ENCODE measurements at places on chromosomes 11 and 22.

DNA sequence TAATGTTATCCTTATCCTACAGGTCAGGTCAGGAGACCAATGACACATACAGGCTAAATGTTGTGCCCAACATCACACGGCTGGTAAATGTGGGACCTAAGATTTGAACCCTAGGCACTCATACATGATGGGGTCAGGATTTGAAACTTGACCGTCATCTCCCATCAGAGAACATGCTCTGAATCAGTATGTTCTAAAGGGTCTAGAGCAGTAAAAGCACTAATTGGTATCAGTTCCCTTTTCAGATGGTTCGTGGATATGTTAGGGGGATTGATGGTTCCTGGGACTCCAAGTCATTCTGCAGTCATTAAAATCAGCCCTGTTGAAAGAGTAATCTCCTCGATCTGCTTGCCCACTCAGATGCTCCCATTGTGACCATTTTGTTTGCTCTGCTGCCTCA is 65.5 kb downstream of the BMAL1 start:
- no peak for DNase-seq

DNA sequence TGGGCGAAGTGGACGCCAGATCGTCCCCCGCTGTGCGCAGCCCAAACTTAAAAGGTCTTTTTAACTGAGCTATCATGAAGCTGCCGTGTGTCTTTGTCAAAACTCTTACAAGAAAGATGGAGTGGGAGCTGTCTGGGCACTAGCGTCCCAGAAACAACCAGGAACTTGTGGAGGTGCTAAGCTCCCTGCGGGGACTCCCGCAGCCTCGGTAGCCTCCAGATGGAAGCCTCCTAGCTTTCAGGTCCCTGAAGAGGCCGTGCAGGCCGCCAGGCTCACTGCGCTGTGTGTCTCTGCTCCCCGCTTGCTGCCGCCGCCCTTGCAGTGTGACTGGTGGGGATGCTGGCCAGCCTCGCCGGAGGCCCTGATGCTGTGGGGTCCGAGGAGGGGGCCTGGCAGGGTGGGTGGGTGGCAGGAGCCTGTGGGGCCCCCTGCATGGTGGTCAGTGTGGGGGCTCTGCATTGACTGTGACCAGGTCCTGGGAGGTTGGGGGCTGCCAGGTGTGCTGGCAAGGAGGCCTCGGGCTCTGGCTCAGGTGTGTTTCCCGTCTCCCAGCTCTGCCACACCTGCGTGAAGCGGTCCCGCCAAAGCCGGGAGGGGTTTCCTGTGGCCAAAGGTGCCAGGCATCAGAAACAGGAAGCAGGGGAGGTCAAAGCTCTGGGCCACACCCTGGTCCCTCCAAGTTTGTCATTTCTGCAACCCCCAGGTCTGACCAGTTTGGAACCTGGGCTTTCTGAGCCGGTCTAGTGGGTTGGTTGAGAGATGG is 1.2 kb downstream of the TRABD start:
- peak; percentile 47 for DNase-seq

GRCh38 chr11:127000981-127001380 is 411 bp upstream of the KIRREL3 start:
- DNase-seq: no peak

DNA sequence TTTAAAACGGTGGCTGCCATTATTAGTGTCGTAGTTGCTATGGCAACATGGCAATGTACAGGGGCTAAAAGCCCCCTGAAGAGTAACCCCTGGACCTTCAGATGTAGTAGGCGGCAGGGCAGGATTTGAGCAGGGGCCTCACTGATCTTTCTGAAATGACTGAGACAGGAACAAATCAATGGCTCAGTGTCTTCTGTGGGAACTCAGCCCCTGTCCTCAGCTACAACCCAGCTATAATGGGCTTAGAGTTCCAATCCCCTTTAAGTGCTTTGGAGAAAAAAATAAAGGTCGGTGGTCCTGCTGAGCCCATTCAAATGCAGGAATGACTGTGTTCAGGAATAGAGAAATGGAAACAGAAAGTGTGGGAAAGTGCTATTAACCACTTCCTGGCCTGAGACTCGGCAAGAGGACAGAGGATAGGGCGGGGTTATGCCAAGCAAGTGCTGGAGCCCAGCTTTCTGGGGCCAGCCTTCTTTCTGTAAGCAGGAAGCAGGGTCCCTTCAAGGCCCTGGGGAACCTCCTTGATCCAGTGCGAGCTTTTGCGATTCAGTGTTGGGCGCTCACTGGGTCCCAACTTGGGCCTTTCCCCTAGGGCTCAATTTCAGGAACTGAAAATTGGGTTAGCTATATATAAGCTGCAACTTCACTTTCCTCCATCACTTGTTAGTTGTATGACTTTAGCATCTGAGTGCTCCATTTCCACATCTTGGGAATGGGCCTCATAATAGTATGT is 6.1 kb upstream of the CD82 start:
- peak; percentile 72 for DNase-seq

- no peak for DNase-seq
Observed at GRCh38 chr11:77126861-77127234, 1.2 kb upstream of the MYO7A start.

DNA sequence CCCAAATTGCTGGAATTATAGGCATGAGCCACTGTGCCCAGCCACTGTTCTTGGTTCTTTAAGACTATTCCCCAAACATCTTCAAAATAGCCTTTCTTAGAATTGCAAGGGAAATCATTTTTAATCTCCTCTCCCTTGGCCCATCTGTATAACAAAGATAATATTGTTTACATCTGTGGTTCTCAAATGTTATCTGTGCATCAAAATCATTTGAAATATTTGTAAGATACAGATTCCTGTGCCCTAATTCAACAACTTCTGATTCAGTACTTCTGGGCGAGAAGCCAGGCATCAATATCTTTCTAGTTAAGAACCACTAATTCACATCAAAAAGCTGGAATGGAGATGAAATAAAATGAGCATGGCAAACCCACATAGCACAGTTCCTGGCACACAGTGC is 83.0 kb downstream of the TMPRSS5 start:
- DNase-seq: no peak

DNA sequence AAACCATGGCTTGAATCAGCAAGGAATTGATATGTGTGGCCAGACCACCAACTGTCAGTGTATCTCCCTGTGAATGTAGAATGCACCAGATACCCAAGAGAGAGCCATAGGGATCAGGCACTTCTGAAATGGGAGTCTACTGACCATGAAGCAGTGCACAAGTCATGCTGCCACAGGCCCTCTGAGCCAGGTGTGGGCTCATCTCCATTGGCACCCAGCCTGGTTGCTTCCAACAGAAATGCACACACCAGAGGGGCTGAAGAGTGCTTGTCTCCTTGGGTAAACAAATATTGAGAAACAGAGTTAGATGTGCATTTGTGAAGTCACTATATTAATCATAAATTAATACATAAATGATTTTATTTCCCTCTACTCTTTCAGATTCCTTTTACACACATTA is 28.4 kb upstream of the PANX1 start:
- no peak for DNase-seq

Data from NAMALWA (cell line).